Activated CD4-positive, alpha-beta T cell treated with anti-CD3 and anti-CD28 coated beads for 36 hours (primary cell): ENCODE measurements at places on chromosomes 1 and 21.

- DNase-seq = no peak
These were observed 260.5 kb downstream of the MATN1 start for GRCh38 chr1:30462826-30463425.

DNA sequence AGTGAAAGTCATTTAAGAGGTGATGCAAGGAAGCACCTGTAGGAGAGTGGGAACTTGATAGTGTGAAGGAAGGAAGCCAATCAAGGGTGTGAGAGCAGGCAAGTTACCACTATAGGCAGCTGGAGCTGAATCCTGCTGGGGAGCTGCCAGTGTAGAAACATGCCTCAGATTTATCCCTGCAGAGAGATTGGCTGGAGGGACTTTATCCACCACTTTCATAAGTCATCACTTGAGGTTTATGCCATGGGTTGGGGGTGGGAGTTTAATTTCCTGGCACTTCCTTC lies 443.6 kb downstream of the PLPP3 start:
- DNase-seq = no peak

- no peak for DNase-seq
These were observed 62.5 kb downstream of the TAS1R2 start for GRCh38 chr1:18796950-18797349.

DNA sequence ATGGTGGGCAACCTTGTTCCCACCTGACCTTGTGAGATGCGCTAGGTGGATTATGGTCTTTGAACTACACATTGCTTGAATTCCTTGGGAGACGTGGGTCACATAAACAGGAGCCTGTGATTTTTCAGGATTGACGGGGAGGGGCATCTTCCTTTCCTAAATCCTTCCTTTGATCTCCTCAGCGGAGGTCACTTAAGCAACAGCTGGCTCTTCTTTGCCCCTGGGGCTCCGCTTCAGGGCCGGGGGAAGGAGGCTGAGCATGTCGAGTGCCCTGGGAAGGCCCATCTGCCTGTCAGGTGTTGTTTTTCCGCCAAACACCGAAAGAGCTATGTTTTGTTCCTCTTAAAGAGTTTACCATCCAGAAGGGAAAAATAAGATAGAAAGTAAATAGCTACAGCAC lies 40.6 kb downstream of the KIF26B start:
- DNase-seq = no peak

DNA sequence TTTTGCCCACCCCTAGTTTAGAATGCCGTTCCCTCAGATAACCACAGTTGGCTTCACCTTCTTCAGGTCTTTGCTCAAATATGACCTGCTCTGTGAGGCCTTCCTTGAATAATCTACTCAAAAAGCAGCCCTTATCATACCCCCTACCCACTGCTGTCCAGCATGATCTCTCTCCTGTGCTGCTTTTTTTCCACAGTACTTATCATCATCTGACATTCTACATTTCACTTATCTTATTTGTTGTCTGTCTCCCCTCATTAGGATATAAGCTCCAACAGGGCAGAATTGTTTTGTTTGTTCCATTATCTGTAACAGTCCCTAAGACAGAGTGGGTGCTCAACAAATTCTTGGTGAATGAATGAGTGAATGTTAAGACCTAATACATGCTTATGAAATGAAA lies 18.1 kb downstream of the USP24 start:
- DNase-seq = no peak

DNA sequence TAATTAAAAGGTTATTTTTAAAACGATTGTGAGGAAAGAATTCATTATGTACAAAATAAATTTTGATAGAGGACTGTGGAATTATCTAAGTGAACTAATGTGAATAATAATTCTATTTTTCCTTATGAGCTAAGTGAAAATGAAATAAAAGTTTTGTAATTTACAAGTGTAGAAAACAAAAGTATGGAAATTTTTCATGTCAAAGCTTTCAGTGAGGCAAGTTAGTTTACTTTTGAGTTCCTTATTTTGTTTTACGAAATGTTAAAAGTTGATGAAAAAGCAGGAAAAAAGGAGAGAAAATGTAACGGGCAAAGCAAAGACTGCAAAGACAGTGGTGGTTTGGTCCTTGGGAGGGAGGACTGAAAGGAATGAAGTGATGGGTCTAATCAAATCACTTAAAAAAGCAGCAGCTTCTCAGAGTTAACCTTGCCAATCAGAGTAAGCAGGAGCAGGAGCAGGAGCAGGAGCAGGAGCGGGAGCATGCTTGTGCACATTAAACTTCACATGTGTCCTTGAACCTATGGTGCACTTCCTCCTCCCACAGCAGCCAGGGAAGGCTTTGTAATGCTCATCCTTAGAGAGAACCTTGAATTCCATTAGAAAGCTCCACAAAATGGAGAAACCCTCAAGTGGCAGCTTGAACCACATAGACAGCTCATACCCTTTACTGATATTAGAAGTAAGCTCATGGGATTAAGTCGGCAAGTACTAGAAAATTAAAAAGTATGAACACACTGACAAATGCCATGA lies 133.4 kb downstream of the LHX4 start:
- DNase-seq = no peak

- DNase-seq = no peak
These were observed 5.2 kb downstream of the DMRTA2 start for GRCh38 chr1:50417946-50418599.

GRCh38 chr1:20376880-20377494 lies 86.3 kb downstream of the VWA5B1 start:
- DNase-seq = peak; percentile 82

DNA sequence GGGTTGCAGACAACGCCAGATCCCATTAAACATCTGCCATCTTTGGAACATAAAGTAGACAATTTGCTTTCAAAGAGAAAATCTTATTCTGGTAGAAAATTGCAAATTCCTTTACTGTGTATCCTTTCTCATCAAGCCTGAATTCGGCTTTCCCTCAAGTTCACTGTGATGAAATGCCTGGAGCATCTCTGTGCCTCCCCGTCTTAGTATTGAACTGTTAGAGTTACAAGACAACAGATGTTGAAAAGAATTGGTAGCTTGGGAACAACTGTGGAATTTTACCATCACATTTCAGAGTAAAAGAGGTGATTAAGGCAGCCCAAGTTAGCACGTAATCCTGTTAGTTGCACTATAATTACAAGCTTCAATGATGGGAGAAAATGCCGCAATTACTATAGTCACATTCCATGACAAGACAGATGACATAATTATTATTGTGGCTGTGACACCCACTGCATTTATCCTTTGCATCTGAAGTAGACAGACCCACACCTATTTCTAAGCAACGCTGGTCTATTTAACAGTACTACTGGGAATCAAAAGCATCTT lies 54.4 kb upstream of the B3GALNT2 start:
- DNase-seq = no peak

- no peak for DNase-seq
These were observed 1.9 kb downstream of the CYP2J2 start for GRCh38 chr1:59924653-59925052.

GRCh38 chr1:206831650-206832049 lies 33.8 kb upstream of the IL20 start:
- no peak for DNase-seq

DNA sequence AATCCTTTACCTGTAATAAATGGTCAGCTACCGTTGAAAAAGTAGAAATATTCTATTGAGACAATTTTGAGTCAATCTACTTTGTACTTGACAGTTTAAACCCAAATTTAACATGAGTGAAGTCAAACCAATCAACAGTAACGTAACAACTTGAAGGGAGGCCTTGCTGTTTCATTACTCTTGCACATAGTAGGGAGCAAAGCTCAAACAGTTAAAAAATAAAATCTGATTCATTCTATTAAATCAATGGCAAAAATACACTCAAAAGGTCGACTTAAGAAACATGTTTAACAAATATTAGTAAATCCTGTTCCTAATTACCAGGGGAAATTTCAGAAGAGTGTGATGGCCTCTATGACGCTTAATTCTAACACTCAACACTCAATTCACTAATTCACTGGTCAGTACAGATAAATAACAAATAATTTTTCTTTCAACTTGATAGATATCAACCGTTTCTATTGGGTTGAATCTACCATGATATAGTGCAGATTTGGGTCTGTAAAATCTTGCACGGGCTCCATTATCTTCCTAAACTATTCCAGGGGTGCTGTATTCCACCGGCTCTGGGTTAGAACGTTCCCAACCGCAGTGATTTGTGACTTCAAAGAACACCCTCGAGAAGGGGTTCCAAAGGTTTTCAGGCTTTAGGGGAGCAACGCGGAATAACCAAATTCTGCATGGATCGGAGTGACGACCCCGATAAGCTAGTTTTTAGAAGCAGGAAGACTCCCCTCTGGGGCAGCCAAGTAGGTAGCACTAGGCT lies 1.4 kb downstream of the TARBP1 start:
- DNase-seq = no peak

DNA sequence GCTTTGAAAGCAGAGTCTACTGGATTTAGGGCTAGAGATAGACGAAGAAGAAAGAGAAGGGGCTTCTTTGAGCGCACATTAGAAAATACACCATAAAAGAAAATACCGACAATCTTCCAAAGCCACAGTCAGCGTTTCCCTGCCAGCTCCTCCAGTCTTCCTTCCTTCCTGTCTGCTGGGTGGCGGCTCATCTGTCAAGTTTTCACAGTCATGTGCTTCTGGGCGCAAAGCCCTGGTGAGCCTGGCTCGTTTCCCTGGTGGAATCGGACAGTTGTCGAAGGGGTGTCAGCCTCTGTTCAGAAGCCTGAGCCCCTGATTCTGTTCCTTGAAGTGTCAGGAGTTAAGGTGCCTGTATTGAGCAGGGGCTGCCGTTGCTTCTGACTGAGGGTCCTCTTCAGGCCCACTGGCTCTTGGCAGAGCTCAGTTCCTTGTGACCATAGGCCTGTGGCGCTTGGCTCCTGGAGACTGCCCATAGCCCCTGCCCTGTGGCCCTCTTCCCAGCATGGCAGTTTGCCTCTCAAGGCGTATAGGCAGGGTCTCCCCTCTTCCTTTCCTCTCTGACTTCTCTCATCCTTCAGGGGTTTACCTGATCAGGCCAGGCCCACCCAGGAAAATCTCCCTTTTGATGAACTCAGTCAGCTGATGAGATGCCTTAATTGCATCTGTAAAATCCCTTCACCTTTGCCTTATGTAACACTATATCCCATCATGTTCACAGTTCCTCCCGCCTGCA lies 58.6 kb downstream of the ADARB1 start:
- no peak for DNase-seq

GRCh38 chr1:55420026-55420425 lies 204.9 kb upstream of the USP24 start:
- DNase-seq = no peak

- no peak for DNase-seq
These were observed 3.6 kb upstream of the ZMYM4 start for GRCh38 chr1:35264871-35265270.

DNA sequence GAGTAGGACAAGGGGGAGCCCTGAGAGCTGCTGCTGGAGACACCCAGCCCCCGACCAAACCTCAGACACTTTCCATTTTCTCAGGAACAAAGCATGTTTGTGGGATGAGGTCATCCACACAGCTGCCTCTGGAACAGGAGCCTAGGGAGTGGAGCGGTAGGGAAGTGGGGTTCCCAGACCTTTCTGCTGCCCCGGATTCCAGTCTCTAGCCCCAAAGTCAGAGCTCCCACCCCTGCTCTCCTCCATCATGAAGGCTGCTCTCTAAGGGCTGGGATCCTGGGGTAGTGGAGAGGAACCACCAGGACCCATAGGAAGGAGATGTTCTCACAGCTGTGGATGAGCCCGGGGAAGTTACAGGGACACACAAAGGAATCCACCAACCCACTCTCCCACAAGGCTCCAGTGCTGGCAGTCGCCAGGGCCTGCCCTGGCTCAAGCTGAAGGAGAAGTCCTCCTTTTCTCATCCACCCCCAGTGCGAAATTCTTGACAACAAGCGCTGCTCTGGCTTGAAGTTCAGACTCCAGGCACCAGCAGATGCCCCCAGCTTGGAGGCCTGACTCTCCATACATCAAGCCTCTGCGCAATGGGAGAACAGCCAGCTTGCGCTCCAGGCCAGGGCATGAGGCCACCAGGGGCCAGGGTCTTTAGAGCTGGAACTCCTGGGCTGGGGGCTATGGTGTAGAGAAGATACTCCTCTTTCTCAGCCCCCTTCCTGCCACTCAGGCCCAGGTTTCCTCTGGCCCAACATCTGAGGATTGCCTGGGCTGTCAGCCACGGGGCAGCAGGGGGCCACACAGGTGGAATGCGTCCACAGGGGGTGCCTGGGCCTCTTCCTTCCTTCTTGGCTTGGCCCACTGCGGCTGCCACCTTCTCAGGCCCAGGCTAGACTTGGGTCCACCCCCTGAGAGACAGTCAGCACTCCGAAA lies 4.5 kb downstream of the FHL3 start:
- no peak for DNase-seq

DNA sequence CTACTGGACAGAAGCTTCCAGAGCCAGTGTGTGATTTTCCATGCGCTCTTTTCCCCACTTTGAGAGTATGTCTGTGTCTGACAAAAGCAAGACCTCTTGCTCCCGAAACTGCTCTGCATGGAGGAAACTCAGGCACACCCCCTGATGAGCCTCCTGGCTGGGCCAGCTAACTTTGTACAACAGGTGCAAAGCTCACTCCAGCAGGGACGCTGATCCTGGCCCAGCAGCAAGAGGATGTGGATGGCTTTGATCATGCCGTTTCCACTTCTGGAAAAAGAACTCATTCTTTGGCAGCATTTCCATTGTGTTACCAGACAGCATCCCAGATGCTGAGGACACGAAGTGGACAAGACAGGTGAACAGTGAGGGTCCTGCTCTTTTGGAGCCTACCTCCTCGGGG lies 103.1 kb downstream of the TLR5 start:
- DNase-seq = no peak
